NCI-H1694 (cell line): ENCODE measurements at places on chromosomes 2 and 18.
A peak's percentile ranks its signal among the peaks of the same experiment; 100 is the strongest.

GRCh38 chr18:60196836-60197606, 175.6 kb downstream of the MC4R start:
- DNase-seq = peak; percentile 28

GRCh38 chr18:59881728-59882656, 17.8 kb upstream of the PMAIP1 start:
- DNase-seq = no peak

GRCh38 chr2:104734937-104735586, 118.9 kb upstream of the POU3F3 start:
- DNase-seq = no peak

- no peak for DNase-seq
Observed at GRCh38 chr2:96984300-96984699, 2.1 kb downstream of the FAM178B start.

DNA sequence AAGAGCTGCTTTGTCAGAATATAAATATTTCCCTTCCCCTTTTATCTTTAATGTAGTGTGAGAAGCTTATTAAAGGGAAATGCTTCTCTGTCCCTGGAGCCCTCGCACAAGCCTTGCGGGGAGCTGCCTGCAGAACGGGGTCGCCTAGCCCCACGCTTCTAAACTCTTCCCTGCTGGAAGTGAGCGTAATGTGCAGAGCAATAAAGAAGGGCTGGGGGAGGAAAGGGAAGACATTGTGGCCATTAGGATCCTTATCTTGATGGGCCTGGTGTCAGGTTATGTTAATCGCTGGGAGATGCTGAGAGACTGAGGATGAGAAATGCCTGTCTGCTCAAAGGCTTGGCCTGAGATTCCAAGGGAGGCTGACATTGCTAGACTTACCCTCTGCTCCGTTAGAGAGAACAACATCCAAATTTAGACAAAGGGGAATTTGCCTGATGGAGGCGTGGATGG, 18.9 kb upstream of the FZD7 start:
- DNase-seq = no peak

DNA sequence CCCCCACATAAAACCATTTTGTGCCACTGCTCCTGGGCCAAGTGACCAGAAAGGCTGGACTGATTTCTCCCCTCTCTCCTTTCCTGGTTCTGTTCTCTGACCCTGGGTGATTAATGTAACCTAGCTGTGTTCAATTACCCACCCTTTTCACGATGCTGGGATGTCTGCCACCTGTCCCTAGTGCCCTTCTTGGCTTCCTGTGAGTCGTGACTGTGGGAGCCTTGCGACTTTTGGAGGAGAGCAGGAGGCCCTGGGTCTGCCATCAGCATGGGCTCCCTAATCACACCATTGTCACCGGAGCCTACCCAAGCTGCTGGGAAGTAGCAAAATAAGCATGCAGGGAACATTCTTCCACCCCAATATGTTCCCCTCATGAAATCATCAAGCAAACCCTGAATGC, 38.3 kb downstream of the SRSF7 start:
- DNase-seq = no peak

- no peak for DNase-seq
Observed at GRCh38 chr2:178250429-178250828, 56.1 kb downstream of the OSBPL6 start.

- DNase-seq = no peak
Observed at GRCh38 chr2:28523902-28524301, 28.0 kb downstream of the PLB1 start.

GRCh38 chr2:147632198-147632597, 212.6 kb upstream of the ACVR2A start:
- peak; percentile 51 for DNase-seq
